ENCODE measurements at places on chromosomes 3 and 15.
A peak's percentile ranks its signal among the peaks of the same experiment; 100 is the strongest.

GRCh38 chr3:147699175-147699838, 290.1 kb downstream of the ZIC1 start:
- no peak for DNase-seq
- H3K4me1 ChIP-seq = no peaks in the 10 kb centered on the region

- no peaks in the 10 kb centered on the region for H3K27me3 ChIP-seq
- peak; percentile 85 for DNase-seq
- no peak overlapping the region for H3K4me3 ChIP-seq
- H3K27ac ChIP-seq = no peak overlapping the region
- H3K36me3 ChIP-seq = no peaks in the 10 kb centered on the region
Observed at GRCh38 chr3:64398476-64398875, 173.2 kb upstream of the PRICKLE2 start.

DNA sequence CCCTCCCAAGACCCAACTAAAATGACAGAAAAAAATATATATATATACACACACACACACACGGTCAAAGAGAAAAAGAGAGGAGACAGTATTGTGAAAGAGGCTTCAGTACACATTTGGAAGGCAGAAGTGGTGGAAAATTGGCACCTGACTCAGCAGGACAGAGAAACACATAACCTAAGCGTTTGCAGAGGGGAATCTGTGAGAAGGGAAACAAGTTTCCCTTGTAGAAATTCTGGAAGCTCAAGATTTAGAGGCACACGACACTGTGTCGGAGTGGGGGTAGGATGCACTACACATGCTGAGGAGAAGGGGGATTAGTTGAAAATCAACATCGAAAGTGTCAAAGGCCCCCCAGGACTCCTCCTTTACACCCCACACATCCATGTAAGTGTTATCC, 53.1 kb downstream of the PAK2 start:
- H3K4me1 ChIP-seq = no peaks in the 10 kb centered on the region
- peak; percentile 82 for DNase-seq
- no peak overlapping the region for H3K4me3 ChIP-seq

GRCh38 chr15:42498212-42499068, 3.0 kb downstream of the SNAP23 start:
- peaks cover 2% of the 10 kb centered on the region for H3K36me3 ChIP-seq
- no peak overlapping the region for H3K27ac ChIP-seq
- H3K4me3 ChIP-seq = no peak overlapping the region
- H3K4me1 ChIP-seq = peaks cover 11% of the 10 kb centered on the region
- H3K27me3 ChIP-seq = no peaks in the 10 kb centered on the region
- no peak for DNase-seq

DNA sequence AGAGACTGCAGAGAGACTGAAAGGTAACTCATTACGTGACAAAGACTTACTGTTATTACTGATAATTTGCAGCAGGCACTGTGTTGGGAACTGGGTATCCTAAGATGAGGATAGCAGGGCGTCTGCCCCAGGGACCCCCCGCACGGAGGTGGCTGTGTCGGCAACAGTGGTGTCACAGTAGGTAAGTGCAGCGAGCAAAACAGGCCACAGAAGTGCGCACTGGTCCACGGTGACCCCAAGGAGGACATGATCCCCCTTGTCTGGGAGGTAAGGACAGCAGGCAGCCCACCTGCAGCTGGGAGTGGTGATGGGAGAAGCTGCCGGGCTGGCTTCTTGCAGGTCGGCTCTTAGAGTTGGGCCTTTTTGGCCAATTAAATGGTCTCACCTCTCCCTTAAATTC, 82.9 kb downstream of the FAM43A start:
- no peak overlapping the region for H3K4me3 ChIP-seq
- H3K27ac ChIP-seq = no peak overlapping the region
- no peaks in the 10 kb centered on the region for H3K36me3 ChIP-seq
- no peak for DNase-seq

- no peak overlapping the region for H3K4me3 ChIP-seq
- no peaks in the 10 kb centered on the region for H3K27me3 ChIP-seq
- H3K4me1 ChIP-seq = no peaks in the 10 kb centered on the region
- H3K27ac ChIP-seq = no peak overlapping the region
- DNase-seq = no peak
- no peaks in the 10 kb centered on the region for H3K36me3 ChIP-seq
Observed at GRCh38 chr15:49185473-49185872, 15.4 kb downstream of the GALK2 start.

- no peaks in the 10 kb centered on the region for H3K36me3 ChIP-seq
- peak; percentile 9 for DNase-seq
- no peak overlapping the region for H3K4me3 ChIP-seq
- H3K27me3 ChIP-seq = no peaks in the 10 kb centered on the region
Observed at GRCh38 chr3:1251282-1252060, 158.6 kb downstream of the CNTN6 start.

- H3K4me3 ChIP-seq = peak overlapping the region; percentile 61
- peaks cover 5% of the 10 kb centered on the region for H3K4me1 ChIP-seq
- H3K27me3 ChIP-seq = no peaks in the 10 kb centered on the region
- peaks cover 9% of the 10 kb centered on the region for H3K36me3 ChIP-seq
Observed at GRCh38 chr15:58931987-58932588, 1.4 kb downstream of the SLTM start.

GRCh38 chr3:66048051-66048395, 9.3 kb upstream of the MAGI1 start:
- H3K4me1 ChIP-seq = peaks cover 3% of the 10 kb centered on the region
- DNase-seq = no peak
- no peaks in the 10 kb centered on the region for H3K27me3 ChIP-seq
- H3K36me3 ChIP-seq = no peaks in the 10 kb centered on the region
- no peak overlapping the region for H3K27ac ChIP-seq

DNA sequence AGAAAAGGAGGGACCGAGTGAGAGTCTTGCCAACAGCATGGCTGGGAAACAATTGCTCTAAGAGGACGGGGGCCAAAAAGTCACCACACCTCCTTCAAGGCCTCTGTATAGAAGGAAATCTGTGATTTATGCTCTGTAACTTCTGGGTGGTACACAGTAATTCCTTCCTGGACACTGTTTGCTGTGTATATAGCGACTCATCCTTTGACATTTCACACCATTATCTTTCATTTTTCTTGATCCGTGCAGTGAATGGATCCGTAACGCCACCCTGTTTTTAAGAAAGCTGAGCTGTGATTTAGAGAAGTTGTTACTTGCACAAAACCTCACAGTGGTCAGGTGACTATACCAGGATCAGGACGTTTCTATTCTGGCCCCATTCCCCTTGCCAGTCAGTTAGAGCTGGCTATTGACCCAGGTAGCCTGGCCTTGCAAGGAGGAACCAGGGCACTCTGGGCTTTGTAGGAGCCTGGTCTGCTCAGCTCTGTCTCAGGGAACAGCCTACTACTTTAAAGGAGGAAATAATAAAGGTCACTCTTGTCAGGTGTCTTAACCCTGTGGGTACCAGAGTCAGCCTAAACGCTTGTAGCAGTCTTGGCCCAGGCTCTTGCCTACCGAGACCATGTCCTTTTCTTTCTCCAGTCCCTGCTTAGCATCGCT, 86.5 kb upstream of the MYZAP start:
- peaks cover 18% of the 10 kb centered on the region for H3K4me1 ChIP-seq
- no peak overlapping the region for H3K27ac ChIP-seq
- no peak overlapping the region for H3K4me3 ChIP-seq

- no peak overlapping the region for H3K27ac ChIP-seq
- H3K4me3 ChIP-seq = no peak overlapping the region
- no peaks in the 10 kb centered on the region for H3K27me3 ChIP-seq
- H3K4me1 ChIP-seq = peaks cover 7% of the 10 kb centered on the region
- no peaks in the 10 kb centered on the region for H3K36me3 ChIP-seq
- no peak for DNase-seq
Observed at GRCh38 chr15:38886315-38887163, 321.9 kb upstream of the RASGRP1 start.

DNA sequence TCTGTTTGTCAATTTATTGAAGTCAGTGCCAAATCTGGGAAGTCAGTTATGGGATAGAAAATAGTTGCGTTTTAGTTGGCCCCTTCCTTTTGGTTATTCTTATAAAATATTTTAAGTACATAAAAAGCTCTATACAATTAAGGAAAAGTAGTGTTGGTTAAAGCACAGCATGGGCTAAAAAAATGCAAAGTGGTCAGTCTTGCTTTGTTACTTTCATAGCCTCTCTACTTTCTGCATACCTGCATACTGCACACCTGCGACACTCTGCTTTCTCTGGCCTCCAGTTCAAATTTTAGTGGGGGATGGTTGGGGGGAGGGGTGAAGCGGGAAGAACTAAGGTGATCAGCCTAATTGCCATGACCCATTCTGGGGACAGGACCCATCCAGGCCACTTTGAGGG, 21.8 kb upstream of the SHC4 start:
- DNase-seq = no peak
- no peak overlapping the region for H3K27ac ChIP-seq
- H3K4me1 ChIP-seq = peaks cover 6% of the 10 kb centered on the region
- H3K4me3 ChIP-seq = no peak overlapping the region
- peaks cover 7% of the 10 kb centered on the region for H3K36me3 ChIP-seq

GRCh38 chr3:122719273-122719921, 38.8 kb downstream of the PARP14 start:
- H3K27me3 ChIP-seq = no peaks in the 10 kb centered on the region
- DNase-seq = no peak
- peaks cover 61% of the 10 kb centered on the region for H3K36me3 ChIP-seq
- H3K4me1 ChIP-seq = no peaks in the 10 kb centered on the region
- H3K27ac ChIP-seq = no peak overlapping the region

- H3K27me3 ChIP-seq = peaks cover 11% of the 10 kb centered on the region
- H3K4me1 ChIP-seq = no peaks in the 10 kb centered on the region
- DNase-seq = no peak
- no peak overlapping the region for H3K27ac ChIP-seq
Observed at GRCh38 chr3:139928708-139929505, 6.1 kb upstream of the CLSTN2 start.

GRCh38 chr3:48927928-48928327, 9.3 kb downstream of the ARIH2 start:
- no peak overlapping the region for H3K27ac ChIP-seq
- no peak overlapping the region for H3K4me3 ChIP-seq
- H3K4me1 ChIP-seq = no peaks in the 10 kb centered on the region
- H3K36me3 ChIP-seq = peaks cover 50% of the 10 kb centered on the region
- H3K27me3 ChIP-seq = no peaks in the 10 kb centered on the region

DNA sequence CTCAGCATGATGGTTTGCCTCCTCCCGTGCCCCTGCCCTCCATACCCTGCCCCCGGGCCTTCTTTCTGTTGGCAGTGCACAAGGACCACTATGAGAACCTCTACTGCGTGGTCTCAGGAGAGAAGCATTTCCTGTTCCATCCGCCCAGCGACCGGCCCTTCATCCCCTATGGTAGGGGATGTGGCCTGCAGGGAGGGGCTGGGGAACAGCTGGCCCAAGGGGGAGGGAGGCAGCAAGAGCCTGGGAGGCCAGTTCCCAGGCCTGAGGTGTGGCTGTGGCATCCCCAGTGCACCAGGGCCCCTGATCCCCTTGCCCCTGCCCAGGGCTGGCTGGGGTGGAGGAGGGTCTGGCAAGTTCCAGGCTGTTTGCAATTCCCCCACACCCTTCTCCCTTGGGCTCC, 2.6 kb upstream of the PLA2G4B start:
- DNase-seq = no peak
- no peak overlapping the region for H3K27ac ChIP-seq

DNA sequence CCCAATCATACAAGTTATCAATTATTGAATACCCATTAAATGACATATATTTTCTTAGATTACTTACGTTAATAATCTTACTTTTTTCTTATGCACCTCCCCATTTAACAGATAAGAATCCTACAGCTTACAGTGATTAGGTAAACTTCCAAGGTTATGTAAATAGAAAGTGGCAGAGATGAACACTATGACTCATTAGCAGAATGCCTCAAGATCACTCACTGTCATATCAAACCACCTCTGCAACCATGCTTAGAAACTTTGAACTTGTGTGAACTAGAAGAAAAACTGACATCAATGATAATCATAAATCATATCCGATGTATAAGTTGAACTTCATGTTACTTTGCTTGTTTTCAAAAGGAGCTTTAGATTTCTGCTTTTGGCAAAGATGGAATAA, 911.6 kb upstream of the ARPP21 start:
- H3K27ac ChIP-seq = no peak overlapping the region
- H3K36me3 ChIP-seq = no peaks in the 10 kb centered on the region
- no peaks in the 10 kb centered on the region for H3K4me1 ChIP-seq
- DNase-seq = no peak
- no peak overlapping the region for H3K4me3 ChIP-seq

DNA sequence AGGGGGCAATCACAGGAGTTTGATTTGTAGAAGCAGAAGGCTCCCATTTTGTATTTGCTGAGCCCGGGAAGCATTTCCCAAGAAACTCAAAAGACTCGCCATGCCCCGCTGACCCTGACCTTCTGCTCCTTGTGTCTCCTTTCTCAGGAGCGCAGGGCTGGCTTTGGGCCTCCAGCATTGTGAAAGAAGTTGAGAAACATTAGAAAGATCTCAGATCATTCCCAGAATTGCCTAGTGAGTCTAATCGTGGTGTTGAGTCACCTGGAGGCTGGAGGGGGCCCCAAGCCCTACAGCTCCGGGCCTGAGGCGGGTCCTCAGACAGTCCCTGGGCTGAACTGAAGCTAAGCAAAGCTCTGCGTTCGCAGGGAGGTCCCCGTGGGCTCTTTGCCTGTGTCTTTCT, 10.9 kb upstream of the PIGZ start:
- no peak overlapping the region for H3K4me3 ChIP-seq
- H3K27me3 ChIP-seq = peaks cover 5% of the 10 kb centered on the region
- H3K27ac ChIP-seq = no peak overlapping the region
- no peaks in the 10 kb centered on the region for H3K4me1 ChIP-seq
- no peak for DNase-seq

DNA sequence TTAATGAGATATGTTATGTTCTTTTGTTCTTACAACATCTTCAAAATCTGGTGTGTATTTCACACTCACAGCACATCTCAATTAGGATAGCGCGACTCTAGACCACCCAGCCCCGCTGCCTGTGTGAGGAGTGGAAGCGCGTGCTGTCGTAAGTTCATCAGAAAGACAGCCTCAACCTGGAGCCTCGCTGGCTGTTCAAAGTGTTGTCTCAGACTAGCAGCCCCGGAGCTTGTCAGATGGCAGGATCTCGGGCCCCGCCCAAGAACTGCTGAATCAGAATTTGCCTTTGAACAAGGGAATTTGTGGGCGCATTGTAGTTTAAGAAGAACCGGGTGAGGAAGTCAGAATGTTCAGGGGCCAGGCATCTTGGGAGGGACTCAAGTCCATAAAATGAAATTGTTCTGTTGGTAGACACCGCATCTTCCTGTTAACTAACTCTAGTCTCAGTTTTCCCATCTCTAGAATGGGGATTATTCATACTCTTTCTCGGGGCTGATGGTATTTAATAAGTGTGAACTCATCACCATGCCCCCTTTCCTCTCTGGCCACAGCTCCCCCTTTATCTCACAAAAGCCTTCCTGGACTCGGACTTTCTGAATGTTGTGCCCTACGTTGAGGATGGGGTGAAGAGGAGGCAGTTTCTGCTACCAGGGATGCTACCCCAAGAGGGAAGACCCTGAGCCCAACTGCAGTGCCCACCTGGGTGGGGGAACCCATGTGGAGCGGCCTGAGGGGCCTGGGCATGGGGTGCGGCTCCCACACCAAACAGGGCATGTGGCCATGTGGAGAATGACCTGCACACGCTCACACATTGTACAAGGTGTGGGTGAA, 40.4 kb downstream of the BHLHE40 start:
- DNase-seq = peak; percentile 32
- no peak overlapping the region for H3K4me3 ChIP-seq
- no peaks in the 10 kb centered on the region for H3K27me3 ChIP-seq

All from muscle of leg (tissue), 16 donors.